ENCODE measurements at places on chromosomes 6 and 20.

GRCh38 chr6:84350397-84350796 lies 123.0 kb upstream of the CEP162 start:
- no peak for DNase-seq

DNA sequence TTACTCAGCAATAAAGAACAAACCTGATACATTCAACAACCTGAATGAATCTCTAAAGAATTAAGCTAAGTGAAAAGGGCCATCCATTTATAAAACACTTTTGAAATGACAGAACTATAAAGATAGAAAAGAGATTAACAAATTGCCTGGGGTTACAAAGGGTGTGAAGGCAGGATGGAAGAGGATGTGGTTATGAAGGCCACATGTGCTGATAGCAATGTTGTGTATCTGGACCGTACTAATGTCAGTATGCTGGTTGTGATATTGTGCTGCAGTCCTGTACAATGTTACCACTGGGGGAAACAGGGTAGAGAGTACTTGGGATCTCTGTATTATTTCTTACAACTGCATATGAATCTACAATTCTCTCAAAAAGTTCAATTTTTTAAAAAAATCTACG lies 36.4 kb downstream of the ELOVL5 start:
- DNase-seq = no peak

- DNase-seq = no peak
Observed at GRCh38 chr20:63183422-63184146, 32.3 kb downstream of the YTHDF1 start.

DNA sequence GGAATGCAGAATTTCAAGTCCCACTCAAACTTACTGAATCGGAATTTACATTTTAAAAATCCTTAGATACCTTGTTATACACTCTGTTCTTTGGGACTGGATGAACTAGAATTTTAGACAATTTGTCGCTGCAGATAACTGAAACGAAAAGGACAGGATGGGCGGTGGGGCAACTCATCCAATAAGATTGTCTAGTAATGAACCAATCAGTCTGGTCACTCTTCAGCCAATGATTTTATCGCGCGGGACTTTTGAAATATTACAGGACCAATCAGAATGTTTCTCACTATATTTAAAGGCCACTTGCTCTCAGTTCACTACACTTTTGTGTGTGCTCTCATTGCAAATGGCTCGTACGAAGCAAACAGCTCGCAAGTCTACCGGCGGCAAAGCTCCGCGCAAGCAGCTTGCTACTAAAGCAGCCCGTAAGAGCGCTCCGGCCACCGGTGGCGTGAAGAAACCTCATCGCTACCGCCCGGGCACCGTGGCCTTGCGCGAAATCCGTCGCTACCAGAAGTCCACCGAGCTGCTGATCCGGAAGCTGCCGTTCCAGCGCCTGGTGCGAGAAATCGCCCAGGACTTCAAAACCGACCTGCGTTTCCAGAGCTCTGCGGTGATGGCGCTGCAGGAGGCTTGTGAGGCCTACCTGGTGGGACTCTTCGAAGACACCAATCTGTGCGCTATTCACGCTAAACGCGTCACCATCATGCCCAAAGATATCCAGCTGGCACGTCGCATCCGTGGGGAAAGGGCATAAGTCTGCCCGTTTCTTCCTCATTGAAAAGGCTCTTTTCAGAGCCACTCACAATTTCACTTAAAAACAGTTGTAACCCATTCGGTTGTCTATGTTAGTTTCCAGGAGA lies 41.9 kb upstream of the HFE start:
- DNase-seq = peak; percentile 78

DNA sequence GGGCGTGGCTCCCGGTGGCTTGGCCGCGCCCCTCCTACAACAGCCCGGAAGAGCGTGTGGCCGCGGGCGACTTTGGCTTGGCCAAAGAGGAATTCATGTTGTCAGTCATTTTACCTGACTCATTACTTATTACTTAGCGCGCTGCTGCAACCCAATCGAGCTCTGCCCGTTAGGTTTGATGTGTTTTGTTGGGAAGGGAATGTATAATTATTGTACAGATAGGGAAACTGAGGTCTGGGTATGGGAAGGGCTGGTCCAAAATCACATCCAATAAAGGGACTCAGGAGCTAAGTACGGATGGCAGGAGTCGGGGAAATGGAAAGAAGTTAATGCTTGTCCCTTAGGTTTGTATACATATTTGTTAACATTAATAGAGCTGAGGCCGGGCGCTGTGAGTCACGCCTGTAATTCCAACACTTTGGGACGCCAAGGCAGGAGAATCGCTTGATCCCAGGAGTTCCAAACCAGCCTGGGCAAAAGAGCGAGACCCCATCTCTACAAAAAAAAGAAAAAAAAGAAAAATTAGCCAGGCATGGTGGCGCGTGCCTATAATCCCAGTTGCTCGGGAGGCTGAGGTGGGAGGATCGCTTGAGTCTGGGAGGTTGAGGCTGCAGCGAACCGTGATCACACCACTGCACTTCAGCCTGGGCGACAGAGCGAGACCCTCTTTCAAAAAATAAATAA lies 639 bp upstream of the ZNF335 start:
- no peak for DNase-seq

DNA sequence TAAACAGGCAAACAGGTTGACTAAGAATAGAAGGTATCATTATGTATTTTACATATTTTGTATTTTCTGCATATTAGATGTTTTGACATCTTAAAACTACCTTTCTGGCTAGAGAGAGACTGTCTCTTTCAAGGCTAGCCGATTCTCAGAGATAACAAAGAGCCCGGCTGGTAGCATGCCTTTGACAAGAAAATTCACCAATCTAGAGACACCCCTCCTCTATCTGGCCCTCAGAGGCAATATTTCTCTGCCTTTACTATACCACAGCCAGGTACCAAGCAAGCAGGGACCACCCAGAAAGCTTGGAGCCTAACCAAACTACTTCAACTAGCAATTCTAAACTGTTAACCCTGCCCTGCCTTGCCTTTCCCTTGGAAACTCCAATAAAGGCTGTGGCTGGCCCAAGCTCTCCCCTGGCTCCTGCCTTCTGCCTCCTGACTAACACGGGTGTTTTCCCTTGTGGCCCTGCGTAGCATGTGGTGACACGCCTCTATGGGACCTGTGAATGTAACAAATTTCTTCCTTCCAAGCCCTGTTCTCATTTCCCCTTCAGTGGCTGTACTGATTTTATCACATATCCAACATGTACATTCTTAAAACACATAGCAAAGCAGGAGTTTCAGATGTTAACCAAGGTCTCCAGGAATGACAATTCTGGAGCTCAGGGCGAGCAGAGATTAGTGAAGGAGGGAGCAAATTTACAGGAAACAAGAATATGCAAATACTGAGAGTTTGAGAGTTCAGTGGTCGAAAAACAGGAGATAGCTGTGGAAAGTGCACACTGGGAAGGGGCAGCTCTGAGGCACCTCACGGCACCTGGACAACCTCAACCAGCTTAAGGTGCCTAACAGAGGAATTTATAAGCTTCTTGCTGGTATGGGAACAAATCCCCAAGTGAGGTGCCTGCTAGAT lies 120.8 kb downstream of the BACH2 start:
- DNase-seq = no peak

DNA sequence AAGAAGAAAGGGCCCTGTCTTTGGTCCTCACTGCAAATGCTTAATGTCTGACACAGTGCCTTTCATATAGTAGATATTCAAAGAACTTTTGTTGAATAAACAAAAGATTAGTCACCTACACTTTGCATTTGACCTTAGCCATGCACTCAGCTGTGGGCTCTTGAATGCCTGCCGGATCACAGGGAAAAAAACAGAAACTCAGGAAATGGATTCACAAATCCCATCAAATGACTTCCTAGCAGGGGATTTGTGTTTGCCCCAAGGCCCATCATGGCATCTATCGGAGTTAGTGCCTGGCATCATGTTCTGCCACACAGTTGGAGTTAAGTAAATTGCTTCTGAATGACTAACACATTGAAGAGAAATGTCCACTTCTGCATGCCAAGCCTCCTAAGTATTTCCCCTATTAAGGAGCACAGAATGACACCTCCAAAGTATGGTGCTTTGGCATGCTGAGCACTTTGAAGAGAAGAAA lies 72.3 kb upstream of the DST start:
- no peak for DNase-seq

DNA sequence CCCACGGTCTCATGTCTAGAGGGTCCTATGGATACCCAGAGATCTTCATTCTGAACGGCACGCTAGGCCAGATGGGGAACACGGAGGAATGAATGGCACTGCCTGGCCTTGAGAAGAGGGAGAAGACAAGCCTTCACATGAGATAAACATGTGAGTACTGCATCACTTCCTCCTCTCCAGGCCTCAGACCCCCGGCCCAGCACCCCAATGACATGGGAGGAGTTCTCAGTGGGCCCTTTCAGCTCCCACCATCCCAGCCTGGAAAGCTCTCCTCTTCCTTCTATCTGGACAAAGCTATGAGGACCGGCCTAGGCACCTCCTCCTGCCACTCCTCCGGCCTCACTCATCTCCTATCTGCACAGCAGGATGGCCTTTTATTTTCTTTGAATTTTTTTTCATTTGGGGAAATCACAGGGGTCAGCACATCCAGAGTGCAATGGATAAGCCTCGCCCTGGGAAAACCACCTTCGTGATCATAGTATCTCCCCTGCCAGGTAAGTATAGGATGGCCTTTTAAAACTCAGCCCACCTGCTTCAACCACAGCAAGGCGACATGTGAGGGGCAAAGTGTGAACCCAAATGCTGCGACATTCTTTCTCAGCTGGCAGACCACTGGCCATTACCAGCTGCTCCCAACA lies 39.2 kb upstream of the CDKN1A start:
- DNase-seq = no peak

- no peak for DNase-seq
Observed at GRCh38 chr20:33033381-33033780, 1.9 kb downstream of the BPIFB6 start.

DNA sequence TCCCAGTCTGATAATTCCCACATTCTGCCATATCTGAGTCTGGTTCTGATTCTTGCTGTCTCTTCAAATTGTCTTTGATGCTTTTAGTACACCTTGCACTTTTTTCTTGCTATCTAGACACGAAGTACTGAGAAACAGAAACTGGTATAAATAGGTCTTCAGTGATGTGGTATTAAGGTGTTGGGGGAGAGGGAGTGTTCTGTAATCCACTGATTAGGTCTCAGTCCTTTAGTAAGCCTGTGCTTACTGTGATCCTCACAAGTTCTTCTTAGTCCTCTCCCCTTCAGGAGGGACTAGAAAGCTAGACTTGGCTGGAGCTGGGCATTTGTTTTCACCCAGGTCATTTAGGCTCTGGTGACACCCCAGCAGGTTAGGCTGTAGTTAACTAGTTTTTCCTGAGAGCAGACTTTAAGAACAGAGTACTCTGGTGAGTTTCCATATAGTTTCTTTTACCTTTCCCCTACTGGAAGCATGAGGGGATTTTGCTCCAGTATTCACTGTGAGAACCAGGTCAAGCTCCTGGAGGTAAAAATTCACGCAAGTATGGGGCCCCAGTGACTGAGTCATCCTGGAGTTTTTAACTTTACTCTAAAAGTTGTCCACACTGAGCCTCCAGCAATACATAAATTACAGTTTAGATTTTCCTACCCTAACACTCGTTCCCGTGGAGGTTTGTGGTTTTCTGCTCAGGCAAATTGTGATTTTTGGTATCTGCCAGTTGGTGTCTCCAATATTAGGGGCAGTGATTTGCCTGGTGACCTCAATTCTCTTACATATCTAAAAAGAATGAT lies 154.6 kb downstream of the CDKAL1 start:
- no peak for DNase-seq

GRCh38 chr20:24866008-24866407 lies 83.1 kb upstream of the CST7 start:
- no peak for DNase-seq
